Effector CD4-positive, alpha-beta T cell (primary cell): ENCODE measurements at places on chromosomes 7 and 10.

DNA sequence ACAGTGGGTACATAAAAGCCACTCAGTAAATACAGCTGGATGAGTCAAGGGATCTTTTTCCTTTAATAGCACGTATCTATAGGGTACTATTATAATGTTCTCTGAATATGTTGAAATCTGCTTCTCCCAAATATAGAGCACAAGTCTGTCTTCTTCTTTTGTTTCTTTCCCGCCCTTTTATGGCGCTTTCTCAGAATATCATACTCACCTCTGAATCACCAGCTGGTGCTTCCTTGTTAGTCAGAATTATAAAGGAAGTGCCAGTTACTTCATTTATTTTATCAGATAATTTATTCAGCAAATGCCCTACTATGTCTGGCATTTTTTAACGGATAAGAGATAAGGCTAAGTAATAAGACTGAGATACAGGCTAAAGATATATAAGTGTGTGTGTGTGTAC is 772.9 kb downstream of the SORCS3 start:
- no peak for DNase-seq

DNA sequence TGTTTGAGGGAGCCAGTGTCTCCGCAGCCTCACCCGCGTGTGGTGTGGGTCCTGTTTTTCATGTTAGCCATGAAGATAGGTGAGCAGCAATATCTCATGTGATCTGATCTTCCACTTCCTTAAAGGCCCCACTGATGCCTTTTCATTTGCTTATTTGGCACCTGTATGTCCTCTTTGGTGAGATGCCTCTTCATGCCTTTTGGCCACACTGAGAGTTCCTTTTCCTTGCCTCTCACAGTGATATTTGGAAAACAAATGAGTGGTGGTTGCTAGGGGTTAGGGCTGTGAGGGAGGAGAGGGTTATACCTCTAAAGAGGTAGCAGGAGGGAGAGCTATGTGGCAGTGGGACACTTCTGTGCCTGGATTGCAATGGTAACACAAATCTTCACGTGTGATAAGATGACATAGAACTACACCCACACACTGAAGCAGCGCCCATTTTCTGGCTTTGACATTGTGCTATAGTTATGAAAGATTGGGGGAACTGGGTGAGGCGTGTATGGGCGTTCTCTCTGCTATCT is 90.4 kb upstream of the TNS3 start:
- DNase-seq: no peak

GRCh38 chr7:109532262-109532992 is 962.8 kb downstream of the DNAJB9 start:
- DNase-seq: no peak

- DNase-seq: no peak
Measured at GRCh38 chr7:108094346-108094745, 35.8 kb downstream of the LAMB4 start.

GRCh38 chr7:158953912-158954311 is 97.6 kb downstream of the DYNC2I1 start:
- no peak for DNase-seq

- DNase-seq: peak; percentile 72
Measured at GRCh38 chr10:101014230-101014884, 14.7 kb downstream of the LZTS2 start.

DNA sequence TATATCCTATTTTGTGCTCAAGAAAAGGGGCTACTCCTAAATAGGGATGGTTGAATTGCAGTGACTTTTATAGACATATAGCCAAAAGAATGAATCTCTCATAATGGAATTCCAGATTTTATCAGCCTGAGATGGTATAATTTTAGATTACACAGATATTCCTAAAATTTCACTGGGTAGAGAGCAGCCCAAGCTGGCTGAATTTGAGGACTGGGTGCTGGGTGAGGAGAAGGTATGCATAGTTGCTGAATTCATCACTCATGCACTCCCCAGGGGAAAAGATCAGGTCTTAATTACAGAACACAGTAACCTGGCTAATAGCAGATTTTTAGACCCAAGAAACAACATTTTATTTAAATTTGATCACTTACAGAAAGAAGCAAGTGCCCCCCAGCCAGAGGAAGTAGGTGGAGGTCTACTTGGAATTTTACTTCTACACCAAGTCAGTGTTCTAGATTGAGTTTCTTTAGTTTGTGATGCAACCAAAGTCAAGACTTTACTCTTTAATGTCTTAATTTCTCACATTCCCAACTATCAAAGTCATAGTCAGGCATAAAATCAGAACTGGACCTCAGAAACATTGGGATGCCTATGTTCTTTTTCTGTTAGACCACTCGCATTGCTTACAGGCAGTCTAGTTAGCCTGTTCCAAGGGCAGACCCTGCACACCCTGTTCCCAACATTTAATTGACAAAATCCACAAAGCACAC is 337.4 kb upstream of the PODXL start:
- no peak for DNase-seq

DNA sequence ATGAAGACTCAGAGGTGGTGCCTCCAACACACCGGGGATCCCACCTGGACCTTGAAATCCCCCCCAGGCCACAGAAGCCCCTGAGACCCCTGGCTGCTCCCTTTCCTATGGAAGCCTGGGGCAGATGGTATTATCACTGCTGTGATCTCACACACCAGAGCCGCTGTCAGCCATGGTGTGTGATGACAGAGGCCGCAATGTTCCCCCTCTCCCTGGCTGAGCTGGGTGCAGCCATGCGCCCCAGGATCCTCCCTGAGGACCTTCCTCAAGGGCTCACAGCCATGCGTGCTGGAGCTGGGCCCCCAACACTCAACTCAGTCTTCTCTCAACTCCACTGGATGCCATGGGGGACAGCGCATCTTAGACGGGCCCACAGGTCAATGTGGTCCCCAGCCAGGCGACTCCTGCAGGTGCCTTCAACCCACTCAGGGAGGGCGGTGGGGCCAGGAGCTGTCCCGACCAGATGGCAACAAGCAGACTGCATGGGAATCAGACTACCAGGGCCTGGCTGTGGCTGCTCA is 44.9 kb downstream of the VIPR2 start:
- no peak for DNase-seq

GRCh38 chr7:127781081-127781480 is 129.1 kb downstream of the SND1 start:
- no peak for DNase-seq

DNA sequence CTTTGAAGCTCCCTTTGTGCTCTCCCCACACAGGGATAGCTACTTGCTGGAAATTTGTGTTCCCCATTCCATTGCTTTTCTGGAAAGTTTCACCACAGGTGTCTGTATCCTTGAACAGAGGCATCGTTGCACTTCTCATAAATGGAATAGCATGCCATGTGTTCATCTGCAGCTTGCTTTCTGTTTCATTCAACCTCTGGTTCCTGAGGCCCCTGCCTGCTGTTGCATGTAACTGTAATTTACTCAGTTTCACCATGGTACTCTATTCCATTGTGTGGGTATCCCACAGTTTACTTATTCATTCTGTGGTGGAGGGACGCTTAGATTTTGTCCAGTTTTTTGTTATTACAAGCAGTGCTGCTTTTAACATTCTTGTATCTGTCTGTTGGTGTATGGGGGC is 32.0 kb downstream of the EEPD1 start:
- no peak for DNase-seq

GRCh38 chr10:19815731-19816410 is 361 bp upstream of the PLXDC2 start:
- no peak for DNase-seq

GRCh38 chr10:3233486-3233990 is 61.0 kb upstream of the PITRM1 start:
- no peak for DNase-seq

DNA sequence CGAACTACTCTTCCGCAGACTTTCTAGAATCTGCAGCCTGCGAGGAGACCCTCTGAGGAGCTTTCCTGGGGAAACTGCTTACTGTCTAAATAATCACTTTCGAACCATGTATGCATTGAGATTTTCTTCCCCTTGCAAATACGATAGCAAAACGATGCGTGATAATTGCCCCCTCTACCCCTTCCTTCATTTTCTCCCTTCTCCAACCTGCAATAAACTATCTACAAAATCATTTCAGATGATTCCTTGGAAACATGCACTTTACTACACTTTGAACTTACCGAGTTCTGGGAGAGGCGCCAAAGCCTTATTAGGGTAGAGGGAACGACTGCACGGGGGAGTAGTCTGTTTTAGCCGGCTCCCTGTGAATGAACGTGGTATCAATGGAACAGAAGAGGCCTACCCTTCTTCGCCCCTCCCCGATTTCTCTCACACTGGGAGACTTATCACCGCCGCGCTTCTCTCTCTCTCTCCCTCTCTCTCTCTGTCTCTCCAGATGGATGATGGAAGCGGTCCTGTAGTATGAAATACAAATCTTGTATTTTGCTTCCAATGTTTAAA is at the start of gene FGFBP3:
Gene FGFBP3 (minus strand): TSS at position 370 of the 561 bp plus-strand sequence. CDS start 517 bp downstream, outside the sequence.
- no peak for DNase-seq

- DNase-seq: no peak
Measured at GRCh38 chr7:111027396-111027795, 63.5 kb upstream of the LRRN3 start.

DNA sequence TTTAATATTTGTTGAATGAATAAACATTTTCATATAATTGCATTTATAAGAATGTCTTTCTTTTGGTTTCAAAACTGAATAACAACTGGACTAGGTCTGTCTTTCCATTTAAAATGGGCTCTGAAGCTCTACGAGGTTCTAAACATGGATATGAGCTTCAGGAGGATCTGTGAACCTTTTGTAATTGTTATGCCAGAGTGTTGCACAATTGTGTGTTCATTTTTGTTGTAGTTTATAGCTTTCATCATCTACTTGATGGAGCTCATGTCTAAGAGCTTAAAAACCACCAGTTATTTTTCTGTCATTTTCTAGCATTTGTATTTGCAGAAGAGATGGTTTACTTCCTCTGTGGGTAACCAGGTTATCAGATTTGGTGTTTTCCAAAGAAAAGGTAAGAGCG is 265.7 kb upstream of the NPY start:
- no peak for DNase-seq

GRCh38 chr7:29424984-29425309 is 138.7 kb upstream of the PRR15 start:
- DNase-seq: no peak

GRCh38 chr10:103498936-103499638 is 5.6 kb downstream of the NEURL1 start:
- no peak for DNase-seq

- DNase-seq: no peak
Measured at GRCh38 chr10:34492081-34492480, 323.0 kb downstream of the PARD3 start.

GRCh38 chr10:13608246-13608853 is 21.6 kb downstream of the PRPF18 start:
- DNase-seq: no peak

GRCh38 chr7:116310141-116310540 is 99.8 kb downstream of the TES start:
- DNase-seq: no peak

DNA sequence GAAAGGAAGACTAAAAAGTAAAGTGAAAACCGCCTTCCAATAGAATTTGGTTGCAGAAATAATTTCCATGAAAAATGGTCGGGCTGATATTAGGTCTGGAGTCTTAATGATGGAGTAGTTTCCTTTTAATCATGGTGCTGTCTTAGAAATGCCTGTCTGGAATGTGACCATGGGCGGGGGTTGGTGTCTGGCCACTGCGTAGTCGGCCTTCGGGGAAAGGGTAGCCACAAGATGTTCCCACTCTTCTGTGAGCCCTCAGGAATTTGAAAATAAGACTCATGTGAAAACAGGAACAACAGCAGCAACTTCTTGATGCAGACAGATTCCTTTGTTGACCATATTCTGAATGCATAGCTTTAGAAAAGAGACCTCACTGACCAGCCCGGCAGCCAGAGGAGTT is 176.8 kb downstream of the KIAA1217 start:
- no peak for DNase-seq

- DNase-seq: no peak
Measured at GRCh38 chr7:151148319-151149259, 18.9 kb downstream of the GBX1 start.

DNA sequence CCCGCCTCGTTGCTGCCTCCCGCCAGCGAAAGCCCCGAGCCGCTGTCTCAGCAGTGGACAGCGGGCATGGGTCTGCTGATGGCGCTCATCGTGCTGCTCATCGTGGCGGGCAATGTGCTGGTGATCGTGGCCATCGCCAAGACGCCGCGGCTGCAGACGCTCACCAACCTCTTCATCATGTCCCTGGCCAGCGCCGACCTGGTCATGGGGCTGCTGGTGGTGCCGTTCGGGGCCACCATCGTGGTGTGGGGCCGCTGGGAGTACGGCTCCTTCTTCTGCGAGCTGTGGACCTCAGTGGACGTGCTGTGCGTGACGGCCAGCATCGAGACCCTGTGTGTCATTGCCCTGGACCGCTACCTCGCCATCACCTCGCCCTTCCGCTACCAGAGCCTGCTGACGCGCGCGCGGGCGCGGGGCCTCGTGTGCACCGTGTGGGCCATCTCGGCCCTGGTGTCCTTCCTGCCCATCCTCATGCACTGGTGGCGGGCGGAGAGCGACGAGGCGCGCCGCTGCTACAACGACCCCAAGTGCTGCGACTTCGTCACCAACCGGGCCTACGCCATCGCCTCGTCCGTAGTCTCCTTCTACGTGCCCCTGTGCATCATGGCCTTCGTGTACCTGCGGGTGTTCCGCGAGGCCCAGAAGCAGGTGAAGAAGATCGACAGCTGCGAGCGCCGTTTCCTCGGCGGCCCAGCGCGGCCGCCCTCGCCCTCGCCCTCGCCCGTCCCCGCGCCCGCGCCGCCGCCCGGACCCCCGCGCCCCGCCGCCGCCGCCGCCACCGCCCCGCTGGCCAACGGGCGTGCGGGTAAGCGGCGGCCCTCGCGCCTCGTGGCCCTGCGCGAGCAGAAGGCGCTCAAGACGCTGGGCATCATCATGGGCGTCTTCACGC is 825 bp downstream of the ADRB1 start:
- no peak for DNase-seq

GRCh38 chr10:81021428-81022129 is 483.9 kb downstream of the SH2D4B start:
- DNase-seq: no peak

DNA sequence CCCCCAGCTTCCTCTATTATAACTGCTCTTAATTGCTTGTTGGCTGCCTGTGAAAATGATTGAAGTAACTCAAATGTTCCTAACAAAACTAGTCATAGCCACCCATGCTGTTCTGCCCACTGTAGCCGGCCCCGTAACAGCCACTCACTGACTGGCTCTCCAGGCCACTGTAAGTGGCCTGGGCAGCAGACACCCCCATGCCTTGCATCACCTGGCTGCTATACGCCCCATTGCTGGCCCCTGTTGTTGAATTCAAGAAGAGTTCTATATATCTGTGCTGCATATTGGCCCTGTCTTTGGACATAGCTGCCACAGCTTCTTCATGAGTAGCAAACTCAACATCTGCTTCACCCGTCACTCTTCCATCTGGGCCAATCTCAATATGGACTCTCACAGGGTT is 15.1 kb downstream of the FXYD4 start:
- no peak for DNase-seq

DNA sequence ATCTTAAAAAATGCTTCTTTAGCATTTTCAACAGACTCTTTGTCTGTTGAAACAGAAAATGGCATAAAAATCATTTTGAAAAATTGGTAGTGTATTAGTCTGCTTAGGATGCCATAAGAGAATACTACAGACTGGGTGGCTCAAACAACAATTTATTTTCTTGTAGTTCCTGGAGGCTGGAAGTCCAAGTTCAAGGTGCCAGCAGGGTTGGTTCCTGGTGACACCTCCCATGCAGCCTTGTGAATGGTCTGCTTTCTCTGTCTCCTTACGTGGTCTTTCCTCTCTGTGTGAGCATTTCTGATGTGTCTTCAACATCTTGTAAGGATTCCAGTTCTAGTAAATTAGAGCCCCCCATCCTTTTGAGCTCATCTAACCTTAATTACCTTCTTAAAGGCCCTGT is 26.1 kb upstream of the RAB11FIP2 start:
- DNase-seq: no peak
